Activated CD8-positive, alpha-beta memory T cell treated with anti-CD3 and anti-CD28 coated beads for 1 hour (primary cell): ENCODE measurements at places on chromosomes 5 and 9.

GRCh38 chr9:111810908-111811307 lies 16.2 kb upstream of the SHOC1 start:
- no peak for DNase-seq

GRCh38 chr9:89430995-89431394 lies 66.9 kb downstream of the SEMA4D start:
- no peak for DNase-seq

GRCh38 chr5:14399054-14399692 lies 182.4 kb upstream of the OTULINL start:
- DNase-seq, result no peak

DNA sequence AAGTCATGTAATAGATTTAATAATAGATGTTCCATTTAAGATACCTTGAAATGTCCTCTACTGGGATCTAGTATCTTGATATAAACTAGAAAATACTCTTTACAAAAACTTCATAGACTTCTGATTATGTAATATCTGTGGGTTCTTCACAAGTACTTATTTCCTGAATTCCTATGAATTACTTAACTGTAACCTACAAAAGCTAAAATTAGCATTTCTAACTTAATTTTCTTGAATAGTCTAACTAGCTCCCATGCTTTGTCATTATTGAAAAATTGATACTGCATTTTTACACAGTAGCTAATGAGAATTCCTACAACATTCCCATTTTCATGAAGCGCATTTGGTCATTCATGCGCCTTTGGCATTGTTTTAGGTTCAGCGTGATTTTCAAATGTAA lies 1828.2 kb downstream of the MAT2B start:
- DNase-seq, result no peak

DNA sequence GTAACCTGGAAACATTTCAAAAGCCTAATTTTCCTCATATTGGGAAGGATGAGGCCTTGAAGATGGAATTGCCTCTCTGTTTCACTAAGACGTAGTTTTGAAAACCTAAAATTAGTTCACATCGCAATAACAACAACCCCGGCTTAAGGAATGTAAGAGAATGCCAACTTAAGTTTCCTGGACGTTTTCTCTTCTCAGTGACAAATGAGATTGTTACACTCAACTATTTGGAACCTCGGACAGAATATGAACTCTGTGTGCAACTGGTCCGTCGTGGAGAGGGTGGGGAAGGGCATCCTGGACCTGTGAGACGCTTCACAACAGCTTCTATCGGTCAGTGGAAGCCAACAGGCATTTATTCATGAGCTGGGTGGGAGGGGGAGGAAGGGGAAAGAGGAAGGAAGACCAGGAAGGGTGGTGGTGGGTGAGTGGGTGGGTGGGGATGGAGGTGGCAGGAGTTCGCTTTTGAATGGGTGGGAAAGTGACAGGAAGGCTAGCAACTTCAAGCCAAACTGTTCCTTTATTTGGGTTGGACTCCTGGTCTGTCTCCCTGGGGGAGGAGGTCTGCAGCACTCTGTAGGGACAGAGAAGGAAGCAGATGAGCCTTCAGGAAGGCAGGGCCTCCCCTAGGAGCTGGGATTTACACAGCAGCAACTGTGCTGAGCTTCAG lies 83.4 kb downstream of the TEK start:
- DNase-seq, result no peak

DNA sequence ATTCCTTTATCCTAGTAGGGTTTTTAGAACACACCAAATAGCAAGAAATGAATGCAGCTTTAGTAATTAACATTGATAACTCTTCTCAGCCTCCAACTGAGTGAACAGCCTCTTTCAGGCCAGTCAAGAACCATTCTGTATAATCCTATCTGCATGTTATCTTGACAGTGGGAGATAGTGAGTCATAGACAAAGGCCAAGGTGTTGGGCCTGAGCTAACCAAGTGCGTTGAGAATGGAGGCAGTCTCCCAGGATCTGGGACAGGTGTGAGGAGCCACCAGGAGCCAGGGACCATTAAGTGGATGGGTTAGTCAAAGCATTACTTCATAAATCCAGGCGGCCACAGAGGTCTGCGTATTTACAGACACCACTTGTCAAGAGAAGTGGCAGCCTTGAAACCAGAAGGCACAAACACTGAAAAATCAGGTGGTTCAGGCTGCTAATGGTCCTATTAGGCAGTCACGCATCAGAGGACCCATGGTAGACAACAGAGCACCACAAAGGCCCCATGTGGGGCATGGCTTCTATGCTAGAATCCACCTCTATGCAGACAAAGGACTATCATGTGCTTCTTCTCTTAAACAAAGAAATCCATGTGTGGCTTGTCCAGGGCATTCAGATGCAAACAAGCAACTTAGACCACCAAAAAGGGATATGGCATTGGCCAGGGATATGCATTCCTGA lies 409.7 kb upstream of the PIK3R1 start:
- no peak for DNase-seq

DNA sequence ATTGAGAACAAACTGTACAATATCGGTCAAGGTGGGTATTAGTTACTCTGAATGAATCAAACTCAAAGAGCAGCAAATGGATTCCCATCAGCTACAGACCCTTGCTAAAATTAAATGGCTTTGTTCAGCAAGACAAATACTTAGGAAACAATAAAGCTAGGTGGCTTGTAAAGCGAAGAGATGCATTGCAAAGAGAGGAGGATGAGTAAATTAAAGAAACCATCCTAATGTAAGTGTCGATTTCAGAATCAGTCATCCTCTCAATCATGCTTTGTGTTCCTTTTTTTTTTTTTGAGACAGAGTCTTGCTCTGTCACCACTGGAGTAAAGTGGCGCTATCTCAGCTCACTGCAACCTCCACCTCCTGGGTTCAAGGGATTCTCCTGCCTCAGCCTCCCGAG lies 359.2 kb upstream of the ZNF462 start:
- no peak for DNase-seq

GRCh38 chr5:82046276-82046647 lies 74.4 kb downstream of the ATG10 start:
- no peak for DNase-seq

DNA sequence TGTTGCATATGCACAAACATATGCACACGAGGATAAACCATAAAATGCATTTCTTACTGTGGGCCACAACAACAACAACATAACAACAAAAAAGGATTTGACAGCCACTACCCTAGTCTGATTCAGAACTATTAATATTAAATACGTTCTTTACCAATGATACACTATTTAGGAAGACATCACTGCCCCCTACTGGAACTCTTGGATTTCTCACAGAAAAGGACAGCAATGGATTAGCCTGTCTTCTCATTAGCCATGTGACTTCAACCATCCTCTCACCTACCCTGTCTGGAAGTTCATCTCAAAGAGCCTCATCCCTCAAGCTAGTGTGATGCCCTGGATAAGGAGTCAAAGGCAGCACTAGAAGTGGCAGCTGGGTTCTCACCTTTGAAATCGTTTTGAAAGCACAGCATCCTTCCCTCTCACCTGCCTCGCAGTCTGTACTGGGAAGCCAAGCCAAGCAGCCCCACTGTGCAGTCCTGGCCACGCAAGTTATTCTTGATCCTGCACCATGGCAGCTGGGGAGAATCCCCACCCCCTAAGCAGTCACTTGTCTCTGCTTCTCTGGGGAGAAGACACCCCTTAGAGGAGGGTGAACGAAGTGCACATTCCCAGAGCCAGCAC lies 64.6 kb downstream of the SH3TC2 start:
- DNase-seq, result no peak

GRCh38 chr5:81422671-81423070 lies 28.7 kb upstream of the ACOT12 start:
- no peak for DNase-seq

DNA sequence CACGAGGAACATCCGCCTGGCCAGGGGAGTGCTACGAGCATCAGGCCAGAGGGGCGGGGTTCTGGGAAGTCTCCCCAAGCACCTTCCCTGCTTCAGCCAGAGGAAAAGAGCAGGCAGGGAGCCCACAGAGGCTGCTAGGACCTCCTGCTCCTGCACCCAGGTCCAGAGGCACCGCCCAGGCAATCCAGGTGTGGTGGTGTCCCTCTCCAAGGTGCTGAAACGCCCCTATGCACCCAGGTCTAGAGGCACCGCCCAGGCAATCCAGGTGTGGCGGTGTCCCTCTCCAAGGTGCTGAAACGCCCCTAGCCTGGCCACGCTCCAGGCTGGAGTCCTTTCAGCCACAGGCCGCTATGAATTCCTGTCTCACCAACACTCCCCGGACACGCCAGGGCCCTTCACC lies 10.7 kb upstream of the UBAC1 start:
- DNase-seq, result no peak

DNA sequence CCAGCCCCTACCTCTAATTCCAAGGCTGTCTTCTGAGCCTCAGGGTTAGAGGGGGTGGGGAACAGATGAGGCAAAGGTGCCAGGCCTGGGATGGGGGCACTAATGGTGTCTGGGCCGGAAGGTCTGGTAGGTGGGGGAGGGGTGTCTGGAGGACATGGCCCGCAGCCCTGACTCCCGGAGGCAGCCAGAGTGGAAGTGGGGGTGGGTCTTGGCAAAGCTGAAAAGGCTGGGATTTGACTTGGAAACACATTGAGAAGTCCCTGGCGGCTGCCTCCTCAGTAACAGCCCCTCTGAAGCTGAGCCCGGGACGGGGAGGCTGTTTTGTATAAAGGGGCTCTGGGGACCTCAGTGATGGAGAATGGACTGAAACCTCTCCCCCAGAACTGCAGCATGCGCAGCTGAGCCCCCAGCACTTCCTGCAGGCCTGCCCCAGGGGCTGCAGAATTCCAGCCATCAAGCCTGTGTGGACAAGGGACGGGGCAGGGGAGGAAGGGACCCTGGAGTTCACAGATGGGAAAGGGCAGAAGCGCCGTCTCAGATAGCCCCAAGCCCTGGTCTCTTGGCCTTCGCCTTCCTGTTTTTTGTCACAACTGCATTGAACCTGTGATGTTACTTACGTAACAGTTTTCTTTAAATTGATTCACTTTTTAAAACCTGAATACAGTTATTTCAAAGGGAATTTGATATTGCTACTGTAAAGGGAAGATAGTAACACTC lies 49.3 kb upstream of the SYNPO start:
- no peak for DNase-seq

DNA sequence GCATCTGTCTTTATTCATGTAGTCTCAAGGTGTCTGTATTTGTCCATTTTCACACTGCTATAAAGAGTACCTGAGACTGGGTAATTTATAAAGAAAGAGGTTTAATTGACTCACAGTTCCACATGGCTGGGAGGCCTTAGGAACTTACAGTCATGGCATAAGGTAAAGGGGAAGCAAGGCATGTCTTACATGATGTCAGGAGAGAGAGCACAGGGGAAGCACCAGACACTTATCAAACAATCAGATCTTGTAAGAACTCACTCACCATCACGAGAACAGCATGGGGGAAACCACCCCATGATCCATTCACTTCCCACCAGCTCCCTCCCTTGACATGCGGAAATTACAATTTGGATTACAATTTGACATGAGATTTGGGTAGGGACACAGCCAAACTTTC lies 44.2 kb downstream of the NLN start:
- DNase-seq, result no peak

DNA sequence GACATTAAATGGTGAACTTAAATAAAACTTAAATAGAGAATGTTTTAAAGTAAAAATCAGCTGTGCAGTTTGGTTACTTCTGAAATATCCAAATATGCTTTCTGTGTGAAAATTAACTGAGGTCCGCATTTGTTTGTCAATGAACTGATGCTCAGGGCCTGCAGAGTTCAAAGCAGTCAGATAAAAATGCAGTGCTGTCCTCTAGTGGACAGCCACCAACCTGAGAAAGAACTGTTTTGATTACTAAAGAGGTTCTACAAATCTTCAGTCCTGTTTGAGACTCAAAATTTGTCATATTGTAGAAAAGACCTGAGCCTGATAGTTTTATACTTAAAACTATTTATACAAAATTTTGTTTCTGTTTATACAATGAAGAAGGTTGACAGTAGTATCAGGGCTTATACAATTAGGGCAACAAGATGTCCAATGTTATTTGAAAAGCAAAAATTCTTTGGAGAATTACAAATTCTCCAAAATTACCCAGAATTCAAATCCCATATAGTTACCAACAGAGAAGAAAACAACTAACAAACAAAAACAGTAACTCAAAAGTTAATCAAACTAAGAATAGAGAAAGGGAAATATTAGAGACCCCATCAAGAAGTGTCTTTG lies 232.3 kb upstream of the TBCA start:
- no peak for DNase-seq

DNA sequence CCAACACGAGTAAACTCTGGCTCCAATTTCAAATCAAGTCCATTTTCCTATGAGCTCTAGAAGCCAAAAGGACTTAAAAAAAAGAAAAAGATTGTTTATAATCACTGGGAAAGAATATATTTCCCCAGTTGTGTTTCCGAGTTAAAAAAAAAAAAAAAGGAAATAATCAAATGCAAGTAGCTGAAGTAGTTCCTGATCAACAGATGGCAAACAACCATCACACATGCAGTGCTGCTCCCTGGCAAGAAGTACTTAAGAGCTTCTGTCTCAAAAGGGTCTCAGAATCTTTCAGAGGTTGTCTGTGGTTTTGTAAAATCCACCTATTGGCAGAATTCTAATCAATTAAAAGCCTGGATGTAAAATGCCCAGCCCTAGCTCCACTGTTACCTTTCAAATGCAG lies 387.9 kb downstream of the RAB3C start:
- no peak for DNase-seq

DNA sequence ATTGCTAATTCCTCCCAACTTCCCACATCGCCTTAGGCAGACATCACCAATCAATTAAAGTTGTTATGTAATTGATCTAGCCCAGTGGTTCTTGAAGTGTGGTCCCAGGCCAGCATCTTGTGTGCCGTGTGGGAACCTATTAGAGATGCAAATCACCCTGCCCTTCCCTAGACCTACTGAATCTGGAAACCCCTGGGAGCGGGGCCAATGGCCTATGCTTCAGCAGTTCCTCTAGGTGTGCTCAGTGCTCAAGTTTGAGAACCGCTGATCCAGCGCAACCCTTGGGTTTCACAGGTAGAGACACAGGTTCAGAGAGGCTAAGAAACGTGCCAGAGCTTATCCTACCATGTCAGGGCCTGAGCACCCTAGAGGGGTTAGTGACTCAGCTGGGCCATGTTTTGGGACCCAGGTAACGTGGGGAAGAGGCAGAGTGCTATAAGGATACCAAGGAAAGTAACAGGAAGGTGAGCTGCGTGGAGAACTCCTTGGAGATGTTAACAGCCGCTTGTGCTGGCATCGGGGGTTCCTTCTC lies 4.4 kb downstream of the SLC34A1 start:
- no peak for DNase-seq

GRCh38 chr5:67123819-67124218 lies 72.8 kb downstream of the CD180 start:
- no peak for DNase-seq

DNA sequence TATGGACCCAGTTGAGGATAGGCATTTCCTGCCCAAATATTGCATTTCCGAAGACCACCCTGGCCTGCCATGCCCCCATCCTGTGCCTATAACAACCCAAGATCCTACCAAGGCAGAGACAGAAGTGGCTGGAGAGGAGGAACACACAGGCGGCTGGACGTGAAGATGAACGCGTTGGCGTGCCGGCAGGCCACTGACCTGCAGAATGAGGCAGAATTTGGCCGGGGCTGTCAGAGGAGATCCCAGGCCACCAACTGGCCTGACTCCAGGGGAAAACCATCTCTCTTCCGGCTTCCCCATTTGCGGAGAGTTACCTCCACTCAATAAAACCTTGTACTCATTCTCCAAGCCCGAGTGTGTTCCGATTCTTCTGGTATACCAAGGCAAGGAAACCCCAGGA lies 1507.5 kb downstream of the EFNA5 start:
- DNase-seq, result no peak
